Lung (tissue), 17 donors: ENCODE measurements at places on chromosomes 11 and 22. TPM values are rescaled to one million over a fixed set of nuclear protein-coding genes. Genes with fewer than 3 reads are reported as not detected.

DNA sequence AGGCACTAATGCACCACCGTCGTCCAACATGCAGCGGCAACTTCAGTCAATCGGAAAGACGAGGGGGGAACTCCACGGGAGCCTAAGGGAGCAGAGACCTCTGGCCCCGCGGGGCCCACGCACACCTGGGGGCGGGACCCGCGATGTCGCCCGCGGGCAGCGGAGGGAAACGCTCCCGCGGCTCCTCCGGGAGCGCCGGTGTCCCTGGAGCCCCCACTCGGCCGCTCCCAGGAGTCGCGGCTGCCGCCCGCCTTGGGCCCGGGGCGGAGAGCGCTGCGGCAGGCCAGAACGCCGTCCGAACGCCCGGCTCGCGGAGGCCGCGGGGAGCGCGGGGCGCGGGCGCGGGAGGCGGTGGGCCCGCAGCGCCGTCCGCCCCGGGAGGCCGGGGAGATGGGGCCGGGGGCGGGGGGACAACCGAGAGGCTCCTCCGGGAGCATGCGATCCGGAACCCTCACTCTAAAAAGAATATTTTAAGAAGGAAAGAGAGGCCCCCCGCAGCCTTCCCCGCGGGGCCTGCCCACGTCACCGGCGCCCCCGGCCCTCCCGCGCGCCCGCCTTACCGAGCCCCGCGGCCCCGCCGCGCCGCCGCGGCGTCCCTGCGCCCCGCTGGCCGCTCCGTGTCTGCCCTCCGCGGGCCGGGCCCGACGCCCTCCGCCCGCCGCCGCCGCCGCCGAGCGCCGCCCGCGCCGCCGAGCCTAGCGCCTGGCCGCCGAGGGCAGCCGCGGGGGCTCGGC lies 86.6 kb upstream of the ARHGAP32 start:
- H3K27me3 ChIP-seq, result no peaks in the 10 kb centered on the region
- H3K4me1 ChIP-seq, result peaks cover 42% of the 10 kb centered on the region

DNA sequence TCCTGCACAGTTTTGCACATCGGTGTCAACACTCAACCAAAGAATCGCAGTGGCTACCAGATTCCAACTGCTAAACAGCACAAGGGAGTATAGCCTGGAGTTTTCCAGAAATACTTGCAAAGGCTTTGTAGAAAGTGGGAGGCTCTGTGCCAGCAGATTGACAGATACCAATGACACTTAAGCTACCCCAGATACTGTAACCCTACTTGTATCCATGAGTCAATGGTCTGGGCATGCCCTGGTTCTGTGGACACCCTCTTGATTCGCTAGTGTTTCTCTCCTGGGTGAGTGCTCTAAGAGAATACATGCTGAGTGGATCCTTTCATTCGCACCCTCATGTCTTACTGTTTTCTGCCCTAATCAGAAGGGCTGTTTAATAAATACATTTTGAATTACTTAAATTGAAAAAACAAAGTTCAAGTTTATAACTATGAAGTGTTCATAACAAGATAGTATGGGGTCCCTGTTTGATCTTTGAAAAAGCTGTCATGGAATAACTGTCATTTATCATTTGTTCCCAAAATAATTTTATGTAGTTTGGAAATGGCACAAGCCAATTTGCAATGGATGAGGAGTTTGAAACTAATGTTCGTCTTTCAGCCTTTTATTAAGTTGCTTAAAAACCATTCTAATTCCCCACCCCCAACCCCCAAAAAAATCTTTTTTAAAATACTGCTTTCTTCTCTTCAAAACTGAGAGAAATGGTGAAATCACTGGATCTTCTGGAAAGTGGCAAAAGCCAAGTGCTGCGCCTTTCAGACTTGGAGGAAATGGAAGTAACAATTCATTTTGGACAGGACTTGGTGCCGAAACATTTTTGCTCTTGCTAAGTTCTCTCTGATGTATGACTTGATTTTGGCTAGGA lies 600.5 kb upstream of the TENM4 start:
- H3K36me3 ChIP-seq, result no peaks in the 10 kb centered on the region
- H3K4me1 ChIP-seq, result no peaks in the 10 kb centered on the region
- DNase-seq, result peak; percentile 76
- no peaks in the 10 kb centered on the region for H3K27me3 ChIP-seq
- no peak overlapping the region for H3K4me3 ChIP-seq
- H3K27ac ChIP-seq, result no peak overlapping the region

DNA sequence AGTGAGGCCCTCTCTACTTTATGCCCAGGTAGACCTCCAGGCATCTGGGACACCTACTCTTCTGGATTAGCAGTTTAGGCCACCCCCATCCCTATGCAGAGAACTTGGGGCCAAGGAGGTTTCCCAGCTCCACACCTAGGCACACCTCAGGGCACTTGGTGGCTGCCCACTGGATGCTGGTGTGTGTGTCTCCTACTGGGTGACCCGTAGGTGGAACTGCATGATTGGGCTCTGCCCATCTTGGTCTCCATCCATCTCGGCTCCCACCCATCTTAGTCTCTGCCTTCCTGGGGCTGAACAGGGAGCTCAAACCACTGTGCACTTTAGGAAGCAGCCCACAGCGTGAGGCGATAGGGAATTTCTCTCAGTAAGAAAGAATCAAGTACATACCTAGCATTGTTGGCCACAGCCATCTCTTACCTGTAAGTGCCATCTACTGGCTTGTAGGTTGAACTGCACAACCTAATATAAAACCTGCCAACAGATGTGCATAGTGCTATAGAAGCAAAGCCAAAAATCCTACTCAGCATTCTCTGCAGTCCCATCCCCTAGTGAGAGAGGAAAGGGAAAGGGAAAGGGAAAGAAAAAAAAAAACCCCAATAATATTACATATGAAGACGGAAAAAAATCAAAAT lies 61.6 kb upstream of the PTPN5 start:
- H3K36me3 ChIP-seq, result no peaks in the 10 kb centered on the region
- no peaks in the 10 kb centered on the region for H3K4me1 ChIP-seq
- H3K4me3 ChIP-seq, result no peak overlapping the region
- peaks cover 3% of the 10 kb centered on the region for H3K27me3 ChIP-seq

- H3K27me3 ChIP-seq, result no peaks in the 10 kb centered on the region
- peak overlapping the region; percentile 62 for H3K27ac ChIP-seq
- H3K36me3 ChIP-seq, result peaks cover 19% of the 10 kb centered on the region
- no peaks in the 10 kb centered on the region for H3K4me1 ChIP-seq
Observed at GRCh38 chr22:24338726-24339451, 68.3 kb downstream of the SPECC1L start.

DNA sequence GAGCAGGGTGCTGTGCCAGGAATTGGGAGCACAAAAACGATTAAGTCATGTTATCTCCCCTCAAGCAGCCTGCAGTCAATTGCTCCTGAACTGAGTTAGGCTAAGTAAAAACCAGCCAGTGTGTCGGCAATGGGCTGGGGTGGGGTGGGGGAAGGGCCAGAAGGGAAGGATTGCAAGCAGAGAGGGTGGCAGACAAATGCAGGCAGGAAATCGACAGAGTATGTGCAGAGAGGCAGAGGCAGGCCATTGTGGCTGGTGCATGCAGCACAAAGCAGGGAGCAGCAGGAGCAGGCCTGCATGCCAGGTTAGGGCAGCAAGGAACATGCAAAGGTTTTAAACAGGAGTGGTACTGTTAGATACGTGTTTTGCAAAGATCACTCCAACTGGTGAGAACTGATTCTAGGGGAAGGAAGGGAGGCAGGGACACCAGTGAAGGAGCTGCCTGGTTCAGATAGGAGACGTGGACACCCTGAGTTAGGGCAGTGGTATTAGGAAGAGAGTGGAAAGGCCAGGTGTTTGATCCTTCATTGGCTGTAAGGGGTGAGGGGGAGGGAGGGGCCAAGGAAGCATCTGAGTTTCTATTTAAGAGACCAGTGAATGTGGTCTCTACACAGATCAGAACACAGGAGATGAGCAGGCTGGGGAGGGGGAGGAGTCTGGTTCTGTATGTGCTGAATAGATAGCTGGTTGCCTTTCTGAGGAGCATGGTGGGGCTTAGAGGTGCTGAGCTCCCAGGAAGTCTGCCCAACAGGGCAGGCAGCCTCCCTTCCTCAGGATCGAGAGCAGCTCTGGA lies 70.8 kb upstream of the PHOX2A start:
- H3K4me3 ChIP-seq, result no peak overlapping the region
- H3K4me1 ChIP-seq, result no peaks in the 10 kb centered on the region
- H3K36me3 ChIP-seq, result peaks cover 3% of the 10 kb centered on the region
- H3K27ac ChIP-seq, result no peak overlapping the region

DNA sequence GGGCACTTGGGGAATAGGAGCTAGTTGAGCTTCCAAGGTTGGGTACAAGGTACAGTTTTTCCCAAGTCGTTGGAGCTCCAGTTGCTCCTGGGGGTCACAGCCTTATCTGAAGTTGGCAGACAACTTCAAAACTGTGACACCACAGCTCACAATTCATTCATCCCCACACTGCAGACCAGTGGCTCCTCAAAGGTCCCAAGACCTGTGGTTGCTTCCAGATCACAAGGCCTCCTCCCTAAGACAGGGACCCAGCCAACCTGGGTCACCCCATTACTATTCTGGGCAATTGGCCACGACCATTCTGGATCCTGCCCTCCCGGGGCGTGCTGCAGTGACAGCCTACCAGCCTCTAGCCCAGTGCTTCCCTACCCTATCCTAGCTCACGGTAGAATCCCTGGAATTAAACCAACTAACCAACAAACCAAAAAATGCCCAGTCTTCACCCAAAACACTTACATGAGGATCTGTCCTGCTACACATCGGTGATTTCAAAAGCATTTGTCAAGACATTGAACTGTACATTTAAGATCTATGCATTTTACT lies 862 bp upstream of the PDXP start:
- no peaks in the 10 kb centered on the region for H3K27me3 ChIP-seq
- DNase-seq, result no peak
- peaks cover 6% of the 10 kb centered on the region for H3K36me3 ChIP-seq

DNA sequence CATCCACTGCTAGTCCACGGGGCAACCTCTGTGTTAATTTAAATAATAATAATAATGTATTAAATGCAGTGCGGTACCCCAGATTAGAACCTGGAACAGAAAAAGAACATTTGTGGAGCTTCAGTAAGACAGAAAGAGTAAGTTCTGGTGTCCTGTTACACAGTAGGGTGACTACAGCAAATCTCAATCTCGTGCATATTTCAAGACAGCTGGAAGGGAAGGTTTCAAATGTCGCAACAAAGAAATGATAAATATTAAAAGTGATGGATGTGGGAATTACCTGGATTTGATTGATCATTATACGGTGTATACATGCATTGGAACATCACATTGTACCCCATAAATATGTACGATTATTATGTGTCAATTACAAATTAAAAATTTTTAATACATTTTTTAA lies 1.7 kb upstream of the RAC2 start:
- DNase-seq, result no peak
- no peak overlapping the region for H3K27ac ChIP-seq
- no peaks in the 10 kb centered on the region for H3K4me1 ChIP-seq
- H3K4me3 ChIP-seq, result no peak overlapping the region

GRCh38 chr11:130636722-130637464 lies 188.4 kb downstream of the ADAMTS15 start:
- H3K27ac ChIP-seq, result no peak overlapping the region
- peaks cover 45% of the 10 kb centered on the region for H3K4me1 ChIP-seq
- H3K36me3 ChIP-seq, result no peaks in the 10 kb centered on the region
- H3K27me3 ChIP-seq, result no peaks in the 10 kb centered on the region

DNA sequence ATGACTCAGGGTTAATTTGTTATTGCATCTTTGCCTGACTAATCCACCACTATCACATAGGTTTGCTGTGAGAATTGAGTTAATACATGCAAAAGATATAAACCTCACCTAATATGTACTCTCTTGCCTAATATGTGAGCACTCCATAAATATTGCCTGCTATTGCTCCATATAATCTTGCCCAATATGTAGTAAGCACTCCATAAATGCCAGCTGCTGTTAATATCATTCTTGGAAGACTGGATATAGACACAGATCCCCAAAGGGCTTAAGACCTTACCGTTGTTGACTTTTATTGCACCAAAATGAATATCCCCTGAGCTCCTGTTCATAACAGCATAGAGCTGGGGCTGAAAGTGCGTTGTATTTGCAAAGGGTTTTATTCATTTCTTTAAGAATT lies 27.0 kb upstream of the LRRC55 start:
- H3K4me1 ChIP-seq, result peaks cover 5% of the 10 kb centered on the region
- no peak overlapping the region for H3K4me3 ChIP-seq
- H3K27ac ChIP-seq, result no peak overlapping the region
- no peaks in the 10 kb centered on the region for H3K27me3 ChIP-seq
- no peaks in the 10 kb centered on the region for H3K36me3 ChIP-seq

DNA sequence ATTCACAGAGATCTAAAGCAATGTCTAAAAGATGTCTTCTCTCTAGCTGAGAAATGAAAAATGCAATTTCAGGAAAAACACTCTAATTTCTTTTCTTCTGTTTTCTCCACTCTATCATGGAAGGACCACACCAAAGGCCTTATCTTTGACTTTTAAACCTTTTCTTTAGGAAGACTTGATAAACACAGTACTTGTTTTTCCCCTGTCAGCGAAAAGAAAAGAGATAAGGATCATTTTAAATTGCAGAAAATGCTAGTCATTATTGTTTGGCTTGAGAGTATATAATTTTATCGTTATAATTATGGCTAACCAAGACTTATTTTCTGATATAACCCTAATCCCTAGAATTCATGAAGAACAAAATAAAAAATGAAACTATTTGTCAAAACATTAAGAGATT lies 462.4 kb upstream of the API5 start:
- no peak overlapping the region for H3K27ac ChIP-seq
- no peak for DNase-seq
- H3K4me1 ChIP-seq, result no peaks in the 10 kb centered on the region
- H3K36me3 ChIP-seq, result no peaks in the 10 kb centered on the region
- no peak overlapping the region for H3K4me3 ChIP-seq

DNA sequence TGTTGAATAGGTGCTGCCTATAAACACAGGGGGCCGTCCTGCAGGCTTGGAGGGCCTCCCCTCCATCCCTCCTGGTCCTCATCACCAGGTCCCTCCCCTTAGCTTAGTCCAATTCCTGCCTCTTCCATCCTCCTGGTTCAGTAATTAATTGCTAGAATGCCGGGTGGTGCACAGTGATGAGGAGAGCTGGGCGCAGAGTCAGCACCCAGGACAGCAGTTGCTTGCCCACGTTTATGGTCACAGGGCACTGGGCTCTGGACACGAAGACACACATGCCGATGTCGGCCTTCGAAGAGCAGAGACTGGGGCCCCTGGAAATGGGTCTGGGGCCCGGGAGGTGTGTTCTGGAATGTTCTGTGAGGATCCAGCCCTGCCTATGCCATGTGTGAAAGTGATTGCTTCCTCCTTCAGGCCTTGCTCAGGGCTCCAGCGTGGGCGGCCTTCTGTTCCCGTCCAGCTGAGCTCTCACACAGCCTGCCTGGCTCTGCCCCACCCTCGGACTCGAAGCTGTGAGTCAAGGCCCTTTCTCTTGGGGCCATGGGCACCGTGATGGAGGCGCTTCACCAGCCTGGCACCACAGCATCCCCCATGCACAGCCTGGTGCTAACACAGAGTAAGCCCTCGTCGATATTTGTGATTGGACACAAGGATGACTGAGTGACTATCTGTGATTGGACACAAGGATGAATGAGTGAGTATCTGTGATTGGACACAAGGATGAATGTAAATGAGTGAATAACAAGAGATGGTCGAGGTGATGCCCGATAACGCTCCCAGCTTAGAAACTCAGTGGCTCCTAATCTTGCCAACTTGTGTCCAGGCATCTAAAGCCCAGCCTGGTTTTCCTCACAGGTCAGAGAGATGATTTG lies 884.7 kb downstream of the BRD1 start:
- H3K4me3 ChIP-seq, result no peak overlapping the region
- H3K36me3 ChIP-seq, result no peaks in the 10 kb centered on the region
- peaks cover 2% of the 10 kb centered on the region for H3K27me3 ChIP-seq

The CRYBB3 gene
- not detected for total RNA-seq

The MUC2 gene
- total RNA-seq, result 0.43 TPM

The CD44 gene
- 533 TPM for total RNA-seq

The ALDH3B1 gene
- total RNA-seq, result 165 TPM

The IGF2 gene
- 87.7 TPM for total RNA-seq

The C2CD3 gene
- total RNA-seq, result 31.3 TPM

The CCDC188 gene
- 1.6 TPM for total RNA-seq

The SLCO2B1 gene
- 45.6 TPM for total RNA-seq

The OR5A1 gene
- not detected for total RNA-seq

The ARHGAP8 gene
- total RNA-seq, result 12.1 TPM
